ENCODE measurements at places on chromosomes 1 and 21.
A peak's percentile ranks its signal among the peaks of the same experiment; 100 is the strongest.

DNA sequence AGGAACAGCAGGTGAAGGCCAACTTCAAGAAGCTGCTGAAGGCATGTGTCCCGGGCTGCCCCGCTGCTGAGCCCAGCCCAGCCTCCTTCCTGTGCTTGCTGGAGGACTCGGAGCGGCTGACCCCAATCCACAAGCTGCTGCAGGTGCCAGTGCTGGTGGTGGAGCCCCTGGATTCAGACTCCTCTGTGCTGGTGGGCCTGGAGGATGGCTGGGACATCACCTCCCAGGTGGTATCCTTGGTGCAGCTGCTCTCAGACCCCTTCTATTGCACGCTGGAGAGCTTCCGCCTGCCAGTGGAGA, 20.1 kb upstream of the NPPB start:
- DNase-seq, result no peak

GRCh38 chr1:30984165-30984889, 75.8 kb upstream of the SDC3 start:
- DNase-seq, result no peak

DNA sequence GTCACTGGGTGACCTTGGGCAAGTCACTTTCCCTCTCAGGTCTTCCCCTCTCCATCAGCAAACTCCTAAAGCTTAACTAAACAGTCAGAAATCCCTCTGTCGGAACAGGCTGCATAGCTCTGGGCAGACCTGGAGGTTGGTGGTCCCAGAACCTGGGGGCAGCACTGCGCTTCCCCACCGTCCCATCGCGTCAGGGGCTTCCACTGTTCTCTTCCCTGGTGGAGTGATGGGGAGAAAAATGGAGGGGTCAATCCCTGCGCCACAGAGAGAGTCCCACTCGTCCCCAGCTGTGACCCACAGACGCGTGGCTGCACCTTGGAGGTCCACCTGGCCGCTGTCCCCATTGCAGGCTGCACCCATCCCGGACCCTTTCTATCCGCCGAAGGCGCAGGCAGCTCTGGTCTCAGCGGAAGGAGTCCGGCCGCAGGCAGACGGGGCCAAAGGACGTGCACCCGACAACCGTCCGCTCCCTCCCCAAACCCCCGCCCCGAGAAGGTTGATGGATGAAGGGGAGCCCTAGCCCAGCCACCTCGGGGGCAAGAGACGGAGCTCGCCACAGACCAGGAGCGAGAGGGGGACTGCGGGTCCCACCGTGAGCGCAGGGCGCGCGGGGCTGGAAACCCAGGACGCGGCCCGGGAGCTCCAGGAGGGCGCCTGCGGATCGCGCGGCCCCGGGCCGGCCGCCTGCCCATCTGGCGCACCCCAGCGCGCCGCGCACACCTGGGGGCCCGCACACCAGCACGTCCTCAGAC, 588 bp upstream of the WNT3A start:
- DNase-seq, result no peak

GRCh38 chr1:242788771-242789170, 264.3 kb upstream of the PLD5 start:
- no peak for DNase-seq

GRCh38 chr21:45801129-45801964, 157.8 kb downstream of the PCBP3 start:
- no peak for DNase-seq

DNA sequence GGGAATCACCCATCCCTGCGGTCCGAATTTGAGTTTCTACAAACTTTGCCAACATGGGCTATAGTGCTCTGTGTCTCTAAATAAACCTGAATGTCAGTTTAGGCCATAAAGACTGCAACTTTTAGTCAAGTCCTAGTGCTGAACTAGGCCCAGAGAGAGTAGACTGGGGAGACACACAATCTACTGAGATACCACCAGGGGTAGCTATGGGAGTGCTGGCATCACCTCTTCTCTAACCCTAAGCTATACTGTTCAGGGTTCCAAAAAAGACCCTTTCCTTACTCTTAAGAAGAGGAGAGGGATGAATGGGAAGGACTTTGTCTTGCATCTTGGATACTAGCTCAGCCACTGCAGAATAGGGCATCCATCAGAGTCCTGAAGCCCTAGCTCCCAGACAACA, 866.7 kb upstream of the PRMT6 start:
- no peak for DNase-seq

- peak; percentile 27 for DNase-seq
Measured at GRCh38 chr21:42677339-42678321, 24.2 kb downstream of the PDE9A start.

- no peak for DNase-seq
Measured at GRCh38 chr1:89932598-89933364, 62.1 kb upstream of the ZNF326 start.

- no peak for DNase-seq
Measured at GRCh38 chr1:66444438-66445265, 89.3 kb upstream of the SGIP1 start.

- DNase-seq, result peak; percentile 12
Measured at GRCh38 chr1:26016953-26017545, 4.5 kb upstream of the EXTL1 start.

- no peak for DNase-seq
Measured at GRCh38 chr1:221783936-221784335, 42.0 kb upstream of the DUSP10 start.

DNA sequence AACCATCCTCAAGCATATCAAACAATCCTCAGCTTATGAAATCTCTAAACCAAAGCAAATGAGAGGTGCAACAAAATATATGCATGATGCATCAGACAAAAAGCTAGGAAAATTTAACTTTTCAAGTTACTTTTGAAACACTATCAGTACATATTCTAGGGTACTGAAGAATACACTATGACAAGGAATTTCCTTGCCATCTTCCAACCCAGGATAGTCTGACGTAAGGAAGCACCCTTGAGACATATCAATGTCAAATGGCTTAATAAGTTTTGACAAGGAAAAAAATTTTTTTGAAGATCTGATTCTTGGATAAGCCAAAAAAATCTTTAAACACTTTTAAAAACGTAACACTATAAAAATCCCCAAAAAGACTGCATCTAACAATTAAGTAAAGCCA, 64.9 kb downstream of the KIFAP3 start:
- DNase-seq, result no peak

- DNase-seq, result peak; percentile 41
Measured at GRCh38 chr1:1425753-1426495, 4.8 kb upstream of the ANKRD65 start.

All from right cardiac atrium (tissue), 5 donors.